ENCODE measurements at places on chromosomes 7 and 10.

DNA sequence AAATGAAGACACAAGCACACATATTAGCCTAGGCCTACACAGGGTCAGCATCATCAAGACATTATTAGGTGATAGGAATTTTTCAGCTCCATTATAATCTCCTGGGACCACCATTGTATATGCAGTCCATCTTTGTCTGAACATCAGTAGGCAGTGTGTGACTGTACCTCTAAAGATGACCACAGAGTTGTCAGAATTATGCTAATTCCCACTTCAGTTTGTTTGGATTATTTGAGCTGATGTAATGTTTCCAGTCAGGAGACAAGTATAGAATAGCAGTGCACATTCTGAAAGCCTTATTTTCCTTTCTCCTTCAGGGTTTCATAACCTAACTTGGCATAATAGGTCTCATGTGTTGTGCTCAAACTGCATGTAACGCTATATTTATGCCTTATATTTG, 306.4 kb downstream of the NXPH1 start:
- DNase-seq = no peak

GRCh38 chr10:69831231-69831855, 29.6 kb downstream of the COL13A1 start:
- no peak for DNase-seq

DNA sequence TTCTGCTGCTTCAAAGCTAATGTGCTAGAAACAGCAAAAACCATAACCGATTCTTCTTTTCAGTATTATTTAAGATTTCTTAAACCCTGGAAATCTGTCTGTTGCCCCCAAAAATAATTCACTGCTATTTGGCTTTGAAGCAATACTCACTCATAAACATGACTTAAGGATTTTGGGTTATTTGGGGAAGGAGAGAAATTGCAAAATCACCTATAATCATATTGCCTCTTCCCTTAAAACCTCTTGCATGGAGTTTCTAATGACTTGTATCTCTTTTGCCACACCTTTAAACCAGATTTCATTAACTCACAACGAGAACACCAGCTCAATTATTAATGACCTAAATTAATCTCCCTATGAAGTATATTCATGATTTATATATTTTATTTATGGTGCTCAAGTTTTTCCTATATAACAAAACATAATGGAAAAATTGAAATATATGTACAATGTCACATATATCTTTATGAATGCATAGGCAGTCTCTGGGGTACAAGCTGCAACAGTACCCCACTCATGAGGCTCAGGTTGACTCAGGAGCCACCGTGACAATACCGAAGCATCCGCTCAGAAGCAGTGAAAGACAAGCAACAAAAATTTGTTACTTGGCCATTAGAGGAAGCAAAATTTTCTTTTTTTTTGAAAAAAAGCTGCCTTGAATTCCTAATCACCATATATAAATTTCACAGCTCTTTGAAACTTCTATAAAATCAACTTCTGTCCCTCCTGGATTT, 3.0 kb downstream of the NAMPT start:
- no peak for DNase-seq

- DNase-seq = no peak
These were observed 78.1 kb downstream of the CALN1 start for GRCh38 chr7:72334066-72334465.

GRCh38 chr7:150867605-150868004, 15.3 kb downstream of the AOC1 start:
- no peak for DNase-seq

DNA sequence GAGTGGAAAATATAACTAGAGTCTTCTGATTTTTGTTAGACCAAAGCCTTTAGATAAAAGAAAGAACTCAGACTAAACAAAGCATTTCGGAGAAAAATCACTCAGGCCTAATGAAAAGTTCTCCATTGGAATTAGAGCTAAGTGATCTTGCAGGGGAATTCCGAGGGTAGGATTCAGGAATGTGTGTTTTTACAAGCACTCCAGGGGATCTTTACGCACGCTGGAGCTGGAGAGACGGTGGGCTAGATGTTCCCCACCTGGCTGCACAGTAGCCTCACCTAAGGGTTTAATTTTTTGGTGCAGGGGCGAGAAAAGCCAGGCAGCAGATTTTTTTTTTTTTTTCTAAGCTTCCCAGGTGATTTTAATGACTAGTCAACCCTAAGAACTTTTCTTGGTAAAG, 7.9 kb upstream of the PAPSS2 start:
- no peak for DNase-seq

DNA sequence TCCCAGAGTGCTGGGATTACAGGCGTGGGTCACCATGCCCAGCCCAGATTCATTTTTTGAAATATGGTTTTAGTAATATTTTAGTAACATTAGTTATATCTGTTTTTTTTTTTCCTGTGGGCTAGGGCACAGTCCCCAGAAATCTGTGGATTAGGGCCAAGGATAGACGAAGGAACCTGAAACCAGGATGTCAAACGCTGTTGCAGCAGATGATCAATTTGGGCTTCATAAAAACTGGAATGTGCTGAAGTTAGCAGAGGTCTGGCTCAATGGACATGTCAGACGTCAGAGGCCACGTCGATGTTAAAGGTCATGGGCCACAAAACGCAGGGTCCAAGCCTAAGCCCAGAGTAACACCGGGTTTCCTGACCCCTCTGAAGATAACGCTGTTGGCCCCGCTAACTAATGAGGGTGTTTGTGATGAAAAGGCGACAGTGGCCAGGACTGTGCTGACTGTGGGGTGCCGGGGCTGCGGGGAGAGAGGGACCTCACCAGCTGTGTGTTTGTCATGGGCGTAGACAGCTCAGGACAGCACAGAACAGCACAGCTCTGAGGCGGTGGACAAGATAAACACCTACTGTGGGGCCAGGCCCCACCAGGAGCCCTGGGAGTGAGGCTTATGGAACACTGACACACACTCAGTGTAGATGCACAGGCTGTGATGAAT, 23.8 kb upstream of the GTPBP4 start:
- DNase-seq = no peak

- no peak for DNase-seq
These were observed 631.9 kb upstream of the FOXK1 start for GRCh38 chr7:4050126-4050660.

DNA sequence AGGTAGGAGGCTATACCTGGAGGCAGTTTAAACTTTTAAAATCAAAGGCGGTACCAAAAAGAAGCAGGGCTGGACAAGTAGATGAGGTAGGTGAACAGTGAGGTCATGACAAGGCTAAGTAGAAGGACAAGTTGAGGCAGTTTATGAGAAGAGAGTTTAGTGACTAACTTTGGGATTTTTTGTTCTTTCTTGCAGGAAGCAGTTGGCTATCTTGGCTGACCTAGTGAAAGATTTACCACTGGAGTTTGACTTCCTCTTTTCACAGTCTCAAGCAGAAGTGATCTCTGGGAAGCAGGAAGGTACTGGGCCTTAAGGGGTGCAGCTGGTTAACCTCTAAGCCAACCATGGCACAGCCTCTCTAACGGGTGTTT, 26.3 kb downstream of the ENTPD7 start:
- DNase-seq = no peak
